Neural progenitor cell (in vitro differentiated cells): ENCODE measurements at places on chromosomes 7 and 10. TPM values are rescaled to one million over a fixed set of nuclear protein-coding genes. Genes with fewer than 3 reads are reported as not detected.

DNA sequence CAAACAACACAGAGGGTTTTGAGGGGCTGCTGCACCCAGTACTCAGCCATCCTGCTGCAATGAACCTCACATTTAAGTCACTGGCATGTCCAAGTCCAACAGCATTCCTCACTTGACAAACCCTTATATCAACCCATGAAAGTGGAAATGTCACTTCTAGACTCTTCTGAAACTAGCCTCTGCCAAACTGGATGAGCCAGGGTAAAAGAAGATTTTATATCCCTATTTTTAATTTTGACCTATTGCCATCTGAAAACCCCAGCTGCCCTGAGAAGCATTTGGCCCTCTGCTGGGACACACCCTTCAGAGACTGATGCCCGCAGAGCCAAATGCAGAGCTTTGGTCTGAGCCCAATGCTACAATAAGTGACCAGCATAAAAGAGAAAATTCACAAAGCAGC, 201.1 kb downstream of the ANK3 start:
- no peaks in the 10 kb centered on the region for H3K4me1 ChIP-seq
- no peak overlapping the region for H3K4me3 ChIP-seq
- H3K36me3 ChIP-seq: no peaks in the 10 kb centered on the region
- no peak overlapping the region for H3K27ac ChIP-seq

Gene HABP2
- total RNA-seq: not detected in 2 replicates

Gene ZNF775
- total RNA-seq: 3.0 and 26.1 TPM in 2 replicates

Gene PIP
- not detected in 2 replicates for total RNA-seq

Gene TAS2R5
- 3.9 and 4.7 TPM in 2 replicates for total RNA-seq

DNA sequence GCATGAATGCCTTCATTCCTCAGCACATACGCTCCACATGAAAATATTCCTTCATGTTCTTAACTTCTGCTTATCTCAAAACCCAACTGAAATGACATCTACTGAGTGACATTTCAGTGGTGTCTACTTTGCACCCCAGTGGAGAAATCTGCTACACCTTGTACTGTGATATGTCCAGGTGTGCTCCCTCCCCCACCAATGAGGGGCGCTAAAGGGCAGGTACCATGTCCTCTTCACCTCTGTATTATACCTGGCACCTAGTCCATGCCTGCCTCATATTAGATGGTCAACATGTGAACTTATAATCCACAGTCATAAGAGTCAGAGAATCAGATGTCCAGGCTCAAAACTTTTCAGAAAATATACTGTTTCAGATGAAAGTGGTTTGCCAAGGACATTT, 2.1 kb downstream of the PAXIP1 start:
- peaks cover 12% of the 10 kb centered on the region for H3K4me1 ChIP-seq
- no peak overlapping the region for H3K4me3 ChIP-seq
- no peaks in the 10 kb centered on the region for H3K36me3 ChIP-seq

DNA sequence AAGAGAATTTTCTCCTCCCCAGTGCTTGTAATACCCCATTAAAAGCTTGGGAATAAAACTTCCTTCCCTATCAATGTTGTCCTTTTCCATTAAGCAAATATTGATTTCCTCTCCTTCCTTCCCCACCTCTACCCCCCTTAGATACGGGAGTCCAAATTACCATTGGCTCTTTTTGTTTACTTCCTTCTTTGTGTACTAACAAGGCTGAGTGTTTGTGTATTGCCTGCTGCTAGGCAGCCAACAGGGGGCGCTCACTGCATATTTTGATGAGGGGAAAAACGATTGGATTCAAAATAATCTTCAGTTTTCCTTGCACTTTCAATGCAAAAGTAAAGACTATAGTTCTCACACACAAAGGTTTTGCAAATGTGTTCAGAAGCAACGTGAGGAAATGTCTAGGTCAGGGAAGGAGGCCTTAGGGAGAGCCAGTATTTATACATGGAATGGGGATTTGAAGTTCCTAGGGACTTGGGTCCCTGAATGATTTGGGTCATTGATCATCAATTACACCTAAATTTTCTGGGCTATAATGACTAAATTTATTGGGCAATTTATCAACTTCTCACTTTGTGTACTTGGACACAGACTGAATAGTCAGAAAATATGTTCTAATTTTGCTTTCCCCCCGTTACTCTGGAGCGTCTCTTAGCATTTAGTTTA, 23.6 kb upstream of the VPS41 start:
- no peaks in the 10 kb centered on the region for H3K36me3 ChIP-seq
- DNase-seq: peak; percentile 82
- H3K27me3 ChIP-seq: no peaks in the 10 kb centered on the region
- H3K4me1 ChIP-seq: peaks cover 16% of the 10 kb centered on the region
- no peak overlapping the region for H3K27ac ChIP-seq

Gene SRGN
- not detected in 2 replicates for total RNA-seq

Gene MAPK8
- 137 and 166 TPM in 2 replicates for total RNA-seq

DNA sequence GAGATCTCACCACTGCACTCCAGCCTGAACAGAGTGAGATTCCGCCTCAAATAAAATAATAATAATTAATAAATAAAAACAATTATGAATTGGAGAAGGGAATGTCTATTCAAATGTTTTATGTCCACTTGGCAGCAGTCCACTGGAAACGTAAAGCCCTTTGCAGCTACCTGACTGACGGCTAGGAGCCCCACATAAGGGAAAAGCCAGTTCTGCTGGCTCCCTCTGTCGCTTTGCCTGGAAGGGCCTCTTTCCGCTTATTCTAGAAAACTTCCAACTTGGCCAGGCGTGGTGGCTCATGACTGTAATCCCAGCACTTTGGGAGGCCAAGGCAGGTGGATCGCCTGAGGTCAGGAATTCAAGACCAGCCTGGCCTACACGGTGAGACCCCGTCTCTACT, 6.1 kb upstream of the TNS3 start:
- no peak overlapping the region for H3K27ac ChIP-seq
- no peak overlapping the region for H3K4me3 ChIP-seq
- no peaks in the 10 kb centered on the region for H3K36me3 ChIP-seq
- H3K27me3 ChIP-seq: peaks cover 10% of the 10 kb centered on the region

Gene PALD1
- 9.6 and 20.4 TPM in 2 replicates for total RNA-seq
